ENCODE measurements at places on chromosomes 16 and 17.
A peak's percentile ranks its signal among the peaks of the same experiment; 100 is the strongest.

- no peak for DNase-seq
Observed at GRCh38 chr17:32628271-32629044, 141.7 kb downstream of the CDK5R1 start.

DNA sequence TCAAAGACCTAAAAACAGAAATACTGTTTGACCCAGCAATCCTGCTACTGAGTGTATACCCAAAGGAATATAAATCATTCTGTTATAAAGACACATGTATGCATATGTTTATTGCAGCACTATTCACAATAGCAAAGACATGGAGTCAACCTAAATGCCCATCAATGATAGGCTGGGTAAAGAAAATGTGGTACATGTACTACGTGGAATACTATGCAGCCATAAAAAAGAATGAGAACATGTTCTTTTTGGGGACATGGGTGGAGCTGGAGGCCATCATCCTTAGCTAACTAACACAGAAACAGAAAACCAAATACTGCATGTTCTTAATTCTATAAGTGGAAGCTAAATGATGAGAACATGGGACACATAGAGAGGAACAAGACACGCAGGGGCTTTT lies 155.2 kb upstream of the KCNJ16 start:
- DNase-seq, result no peak

- peak; percentile 44 for DNase-seq
Observed at GRCh38 chr17:7502987-7503386, 18.8 kb downstream of the POLR2A start.

- DNase-seq, result peak; percentile 75
Observed at GRCh38 chr17:59521465-59522126, 43.8 kb upstream of the DHX40 start.

DNA sequence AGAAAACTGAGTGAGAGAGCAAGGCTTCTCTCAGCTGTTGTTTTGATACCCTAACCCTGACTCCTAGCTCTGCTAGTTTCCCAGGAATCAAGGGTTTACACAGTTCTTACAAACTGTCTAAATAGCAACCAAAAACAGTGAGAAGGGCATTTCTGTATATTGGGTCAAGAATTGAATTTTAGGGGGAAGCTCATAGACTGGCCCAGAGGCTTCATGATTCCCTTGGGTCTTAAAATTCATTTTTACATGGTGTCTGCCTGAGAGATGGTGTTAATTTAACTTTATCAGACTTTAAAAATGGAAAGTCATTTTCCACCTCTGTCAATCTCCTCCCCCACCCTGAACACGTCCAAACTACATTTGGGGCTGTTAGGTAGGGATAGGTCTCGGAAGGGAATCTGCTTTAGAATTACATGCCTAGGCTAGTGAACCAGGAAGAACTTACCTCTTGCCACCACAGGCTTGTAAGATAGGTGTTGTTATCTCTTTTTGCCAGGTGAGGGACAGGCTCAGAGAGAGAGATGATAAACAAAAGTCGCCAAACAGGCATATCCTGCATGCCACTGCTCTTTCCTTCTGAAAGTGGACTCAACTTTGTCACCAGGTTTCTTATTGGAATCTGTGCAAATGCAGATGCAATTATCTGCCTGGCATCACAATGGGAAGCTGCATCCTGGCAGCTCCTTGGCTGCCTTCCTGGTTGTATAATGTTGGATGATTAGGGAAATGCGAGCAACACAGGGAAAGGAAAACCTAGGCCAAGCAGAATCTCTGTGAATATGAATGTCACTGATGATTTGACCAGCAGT lies 3.1 kb downstream of the PHAF1 start:
- DNase-seq, result no peak

GRCh38 chr17:63988741-63989621 lies 9.2 kb upstream of the PRR29 start:
- no peak for DNase-seq

DNA sequence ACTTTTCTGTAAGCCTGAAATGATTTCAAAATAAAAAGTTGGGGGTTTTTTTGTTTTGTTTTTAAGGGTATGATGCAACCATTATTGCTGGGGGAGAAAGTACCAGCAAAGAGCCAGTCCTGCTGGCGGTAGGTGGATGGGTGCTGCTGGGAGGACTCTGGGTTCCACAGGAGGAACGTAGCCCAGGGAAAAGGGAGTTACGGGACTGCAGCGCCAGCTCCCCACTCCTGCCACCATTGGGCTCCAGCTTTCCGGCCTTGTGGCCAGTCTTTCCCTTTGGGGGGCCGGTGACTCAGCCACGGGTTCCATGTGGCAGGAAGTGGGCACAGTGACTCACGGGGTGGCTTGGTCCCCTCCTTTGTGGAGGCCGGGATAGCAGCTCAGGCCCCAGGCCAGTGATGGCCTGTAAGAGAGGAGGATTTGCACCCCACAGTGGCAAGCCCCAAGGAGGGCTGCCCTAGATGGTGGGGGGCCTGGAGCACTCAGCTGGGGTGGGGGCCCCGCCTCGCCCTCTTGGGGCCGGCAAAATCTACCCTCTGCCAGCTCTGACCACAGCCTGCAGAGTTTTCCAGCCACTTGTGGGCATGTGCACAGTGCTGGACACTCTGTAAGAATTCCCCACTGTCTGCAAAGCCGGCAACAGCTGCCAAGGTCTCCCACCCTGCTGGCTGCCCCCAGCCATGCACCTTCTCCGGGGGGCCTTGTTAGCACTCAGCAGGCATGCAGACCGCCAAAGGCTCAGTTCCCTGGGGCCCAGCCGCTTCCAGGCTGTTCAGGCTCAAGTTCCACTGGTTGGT lies 30.4 kb downstream of the SOCS3 start:
- DNase-seq, result peak; percentile 98

DNA sequence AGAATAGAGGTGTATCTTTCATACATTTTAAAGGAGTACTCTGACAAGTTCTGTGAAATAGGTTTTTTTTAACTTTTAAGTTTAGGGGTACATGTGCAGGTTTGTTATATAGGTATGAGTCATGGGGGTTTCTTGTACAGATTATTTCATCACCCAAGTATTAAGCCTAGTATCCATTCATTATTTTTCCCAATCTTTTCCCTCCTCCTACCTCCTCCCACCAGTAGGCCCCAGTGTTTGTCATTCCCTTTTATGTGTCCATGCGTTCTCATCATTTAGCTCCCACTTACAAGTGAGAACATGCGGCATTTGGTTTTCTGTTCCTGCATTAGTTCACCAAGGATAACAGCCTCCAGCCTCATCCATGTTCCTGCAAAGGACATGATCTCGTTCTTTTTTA lies 175.5 kb downstream of the CYB561 start:
- peak; percentile 35 for DNase-seq

DNA sequence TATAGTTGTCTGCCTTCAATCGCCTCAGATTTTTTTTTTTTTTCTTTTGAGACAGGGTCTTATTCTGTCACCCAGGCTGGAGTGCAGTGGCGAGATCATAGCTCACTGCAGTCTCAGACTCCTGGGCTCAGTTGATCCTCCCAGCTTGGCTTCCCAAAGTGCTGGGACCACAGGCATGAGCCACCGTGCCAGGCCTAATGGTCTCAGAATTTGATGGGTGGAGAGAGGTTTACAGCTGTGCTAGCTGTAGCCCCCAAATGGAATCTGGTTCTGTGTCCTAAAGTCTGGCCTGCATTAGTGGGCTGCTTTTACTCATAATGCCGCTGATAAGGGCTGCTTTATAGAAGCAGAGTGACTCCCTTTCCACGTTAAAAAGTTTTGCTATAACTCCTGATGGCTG lies 5.1 kb downstream of the ZNRF1 start:
- DNase-seq, result no peak

DNA sequence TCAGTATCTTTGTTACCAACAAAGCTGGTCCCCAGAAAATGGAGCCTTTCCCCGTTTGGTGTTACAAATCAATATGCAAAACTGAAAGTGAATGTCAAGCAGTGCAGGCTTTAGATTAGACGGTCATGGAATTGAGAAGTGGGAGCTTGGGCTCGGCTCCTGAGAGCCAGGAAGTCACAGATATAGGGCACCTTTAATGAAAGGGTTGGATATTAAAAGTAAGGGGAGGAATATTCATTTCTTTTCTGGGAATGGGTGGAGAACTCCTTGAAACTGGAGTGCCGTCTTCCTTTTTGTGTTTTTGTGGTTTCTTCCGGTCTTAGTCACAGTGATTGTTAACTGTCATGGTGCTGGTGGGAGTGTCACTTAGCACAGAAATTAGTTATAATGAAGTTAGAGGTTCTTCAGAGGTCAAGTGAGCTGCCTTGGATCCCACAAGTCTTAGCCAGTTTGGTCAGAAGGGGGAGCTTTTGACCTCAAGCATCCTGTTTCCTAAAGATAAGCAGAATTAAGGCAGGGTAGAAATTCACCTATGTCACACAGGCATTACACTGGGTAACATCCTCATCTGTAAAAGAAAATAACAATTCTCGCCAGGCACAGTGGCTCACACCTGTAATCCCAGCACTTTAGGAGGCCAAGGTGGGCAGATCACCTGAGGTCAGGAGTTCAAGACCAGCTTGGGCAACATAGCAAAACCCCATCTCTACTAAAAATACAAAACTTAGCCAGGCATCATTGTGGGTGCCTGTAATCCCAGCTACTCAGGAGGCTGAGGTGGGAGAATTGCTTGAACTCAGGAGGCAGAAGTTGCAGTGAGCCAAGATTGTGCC lies 9.6 kb upstream of the EIF1 start:
- peak; percentile 73 for DNase-seq

DNA sequence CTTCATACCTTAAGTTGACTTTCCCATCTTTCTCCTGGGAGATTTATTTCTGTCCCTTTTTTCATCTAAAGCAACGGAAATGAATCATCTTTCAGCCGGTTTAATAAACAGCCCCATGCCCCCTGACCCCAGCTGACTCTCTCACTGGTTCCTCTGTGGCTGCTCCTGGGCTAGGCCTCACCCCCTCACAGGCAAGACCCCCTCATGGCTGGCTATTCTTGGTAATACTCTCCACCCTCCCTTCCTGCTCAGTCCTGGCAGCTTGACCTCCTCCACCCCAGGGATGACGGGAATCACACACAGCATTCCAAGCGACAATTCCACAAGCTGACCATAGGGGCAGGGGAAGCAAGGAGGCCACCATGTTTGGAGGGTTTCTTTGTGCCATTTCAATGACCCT lies 1.5 kb upstream of the ADAP2 start:
- peak; percentile 69 for DNase-seq

- DNase-seq, result no peak
Observed at GRCh38 chr16:26593700-26594099, 473.0 kb upstream of the C16orf82 start.

DNA sequence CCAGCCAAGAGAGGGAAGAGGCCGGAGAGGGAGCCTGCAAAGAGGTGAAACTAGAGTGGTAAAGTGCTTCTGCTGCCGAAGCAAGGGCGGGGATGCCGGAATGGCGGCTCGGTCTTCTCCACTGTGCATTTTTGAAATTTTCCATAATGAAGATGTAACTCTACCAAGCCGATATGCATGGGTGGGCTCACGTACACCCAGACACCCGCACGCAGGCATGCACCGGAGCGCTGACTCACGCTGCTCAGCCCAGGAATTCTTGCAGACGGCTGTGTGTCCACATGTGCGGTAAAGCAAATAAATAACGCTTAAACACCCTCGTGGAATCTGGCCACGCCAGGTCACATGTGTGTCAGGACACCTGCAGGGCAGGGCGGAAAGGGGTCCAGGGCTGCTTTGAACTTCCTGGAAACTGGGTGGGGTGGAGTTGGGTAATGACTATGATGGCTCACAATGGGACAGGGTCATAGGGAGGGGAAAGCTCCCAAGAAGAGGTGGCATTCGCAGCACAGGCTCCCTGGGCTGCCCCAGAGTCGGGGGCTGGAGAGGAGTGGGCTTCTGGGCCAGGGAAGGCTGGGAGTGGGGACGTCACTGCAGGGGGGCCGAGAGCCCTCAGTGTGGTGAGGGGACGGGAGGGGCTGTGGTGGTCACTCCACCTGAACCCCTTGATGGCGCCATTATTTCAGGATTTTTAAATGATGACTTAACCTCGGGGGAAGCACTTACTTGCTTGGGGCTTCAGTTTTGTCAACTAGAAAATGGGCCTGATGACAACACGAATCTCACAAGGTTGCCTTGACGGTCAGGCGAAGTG lies 265.5 kb downstream of the PARN start:
- DNase-seq, result peak; percentile 87

DNA sequence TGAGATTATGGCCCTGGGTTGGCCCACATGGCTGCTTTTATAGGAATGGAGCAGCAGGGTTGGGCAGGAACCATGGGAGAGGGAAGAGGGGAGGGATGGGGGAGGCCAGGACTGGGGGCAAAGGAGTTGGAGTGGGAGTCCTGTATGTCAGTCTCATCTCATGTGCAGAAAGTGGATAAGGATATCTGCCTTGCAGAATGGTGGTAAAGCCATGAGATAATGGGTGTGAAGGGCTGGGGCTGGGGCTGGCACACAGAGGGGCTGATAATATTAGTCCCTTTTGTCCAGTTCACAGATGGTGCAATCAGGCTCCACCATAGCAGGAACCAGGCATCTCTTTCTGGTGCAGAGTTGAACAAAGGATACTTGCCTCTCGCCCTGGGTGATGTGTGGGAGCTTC lies 101.3 kb downstream of the MRM1 start:
- no peak for DNase-seq

DNA sequence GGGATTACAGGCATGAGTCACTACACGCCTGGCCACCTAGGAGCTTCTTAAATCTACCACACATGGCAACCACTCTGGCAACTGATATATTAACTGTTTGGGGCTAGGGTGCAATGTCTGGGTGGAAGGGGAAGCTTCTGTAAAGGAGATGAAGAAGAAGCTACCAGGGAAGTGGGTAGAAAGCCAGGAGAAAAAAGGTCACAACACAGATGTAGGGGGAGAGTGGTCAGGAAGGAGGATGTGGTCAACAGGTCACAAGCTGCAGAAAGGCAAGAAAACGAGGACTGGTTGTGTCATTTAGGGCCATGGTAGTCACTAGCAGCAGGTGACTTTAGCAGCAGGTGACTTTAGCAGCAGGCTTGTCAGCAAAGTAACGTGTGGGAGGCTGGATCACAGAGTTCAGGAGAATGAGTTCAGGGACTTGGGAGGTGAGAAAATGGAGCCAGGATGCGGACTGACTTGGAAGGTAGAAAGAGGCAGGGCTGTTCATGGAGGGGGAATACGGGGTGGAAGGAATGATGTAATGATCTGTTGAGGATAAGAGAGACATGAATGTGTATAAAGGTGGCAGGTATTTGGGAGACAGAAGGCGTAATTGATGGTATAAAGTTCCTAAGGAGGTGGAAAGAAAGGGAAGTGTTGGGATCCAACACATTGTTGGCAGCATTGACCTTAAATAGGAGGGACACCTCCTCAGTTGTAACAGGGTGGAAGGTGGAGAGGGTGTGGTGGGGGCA lies 16.3 kb upstream of the WFIKKN2 start:
- no peak for DNase-seq

GRCh38 chr17:50710025-50710424 lies 2.3 kb upstream of the ANKRD40 start:
- no peak for DNase-seq

All from ELR (cell line).